Immature natural killer cell (primary cell): ENCODE measurements at places on chromosomes 1 and 21. TPM values are rescaled to one million over a fixed set of nuclear protein-coding genes. Genes with fewer than 3 reads are reported as not detected.

- H3K36me3 ChIP-seq: no peaks in the 10 kb centered on the region
- no peak overlapping the region for H3K4me3 ChIP-seq
- H3K4me1 ChIP-seq: peaks cover 5% of the 10 kb centered on the region
- H3K27me3 ChIP-seq: peaks cover 2% of the 10 kb centered on the region
- no peak overlapping the region for H3K27ac ChIP-seq
These were observed 22.9 kb upstream of the LDLRAP1 start for GRCh38 chr1:25520446-25521061.

GGPS1 gene
- polyA plus RNA-seq: 38.8 TPM

DNA sequence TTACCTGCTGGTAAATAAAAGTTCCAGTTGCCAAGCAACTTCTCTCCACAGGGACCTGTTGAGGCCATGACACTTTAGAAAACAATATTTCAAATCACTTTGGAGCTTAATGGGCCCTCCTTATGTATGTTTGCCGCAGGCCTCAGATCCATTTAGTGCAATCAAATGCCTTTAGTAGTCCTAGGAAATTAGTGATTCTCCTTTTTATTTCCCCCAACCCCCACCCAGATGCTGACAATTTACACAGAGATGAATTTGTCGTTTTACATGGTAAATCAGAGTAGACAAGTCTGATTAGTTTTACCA, 83.6 kb downstream of the CLIC4 start:
- no peak for DNase-seq
- no peak overlapping the region for H3K27ac ChIP-seq
- no peaks in the 10 kb centered on the region for H3K4me1 ChIP-seq
- H3K36me3 ChIP-seq: no peaks in the 10 kb centered on the region
- no peak overlapping the region for H3K4me3 ChIP-seq

S100A8 gene
- polyA plus RNA-seq: 43.5 TPM

DNA sequence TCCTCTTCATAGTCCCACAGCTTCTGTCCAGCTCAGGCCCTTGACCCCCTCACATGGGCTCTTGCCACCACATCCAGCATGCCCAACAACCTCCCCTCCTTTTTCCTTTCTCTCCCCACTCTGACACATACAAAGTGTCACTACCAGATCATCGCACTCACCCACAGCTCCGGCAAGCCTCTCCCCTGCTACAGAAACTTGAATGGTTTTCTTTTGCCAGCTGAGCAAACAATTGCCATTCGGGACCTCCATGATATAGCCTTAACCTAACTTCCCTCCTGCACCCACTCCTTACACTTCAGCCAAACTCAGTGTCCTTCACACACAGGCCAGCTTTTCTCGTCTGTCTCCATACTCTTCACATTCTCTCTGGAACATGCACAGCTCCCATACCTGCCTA, 43.3 kb downstream of the MAB21L3 start:
- H3K4me1 ChIP-seq: peaks cover 9% of the 10 kb centered on the region
- H3K36me3 ChIP-seq: no peaks in the 10 kb centered on the region
- no peak for DNase-seq
- peaks cover 3% of the 10 kb centered on the region for H3K27me3 ChIP-seq
- H3K4me3 ChIP-seq: no peak overlapping the region
- H3K27ac ChIP-seq: no peak overlapping the region
